Hindlimb muscle (tissue), 1 donor: ENCODE measurements at places on chromosomes 7 and 10.

DNA sequence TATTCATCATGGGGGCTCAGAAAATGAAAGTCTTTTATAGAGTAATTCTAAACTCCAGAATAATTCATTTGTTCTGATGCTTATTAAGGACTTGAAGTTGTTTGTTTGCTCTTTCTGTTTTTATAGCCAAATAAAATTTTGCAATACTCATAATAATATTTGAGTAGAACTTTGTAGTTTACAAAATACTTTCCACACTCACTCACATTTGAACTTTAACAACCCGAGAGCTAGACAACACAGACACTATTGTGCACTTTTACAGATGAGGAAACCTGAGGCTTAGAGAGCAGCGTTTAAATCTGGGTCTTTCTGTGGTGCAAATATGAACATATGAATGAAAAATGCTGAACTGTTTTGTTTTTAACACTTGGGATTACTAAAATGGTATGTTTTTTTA, 126.8 kb downstream of the KAT6B start:
- no peak for DNase-seq

GRCh38 chr7:88539518-88539917, 220.0 kb upstream of the ZNF804B start:
- no peak for DNase-seq

DNA sequence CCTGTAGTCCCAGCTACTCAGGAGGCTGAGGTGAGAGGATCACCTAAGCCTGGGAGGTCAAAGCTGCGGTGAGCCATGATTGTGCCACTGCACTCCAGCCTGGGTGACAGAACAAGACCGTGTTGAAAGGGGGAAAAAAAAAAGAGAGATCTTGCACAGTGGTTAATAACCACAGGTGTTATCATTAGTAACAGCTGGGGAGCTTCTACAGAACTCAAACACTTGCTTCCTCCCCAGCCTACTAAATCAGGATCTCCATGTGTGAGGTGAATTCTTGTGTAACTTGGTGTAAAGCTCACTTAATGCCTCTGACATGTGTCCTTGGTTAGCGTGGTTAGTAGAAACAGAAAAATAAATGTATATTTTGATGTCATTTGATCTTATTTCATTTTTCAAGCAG, 43.9 kb upstream of the BMS1 start:
- no peak for DNase-seq

DNA sequence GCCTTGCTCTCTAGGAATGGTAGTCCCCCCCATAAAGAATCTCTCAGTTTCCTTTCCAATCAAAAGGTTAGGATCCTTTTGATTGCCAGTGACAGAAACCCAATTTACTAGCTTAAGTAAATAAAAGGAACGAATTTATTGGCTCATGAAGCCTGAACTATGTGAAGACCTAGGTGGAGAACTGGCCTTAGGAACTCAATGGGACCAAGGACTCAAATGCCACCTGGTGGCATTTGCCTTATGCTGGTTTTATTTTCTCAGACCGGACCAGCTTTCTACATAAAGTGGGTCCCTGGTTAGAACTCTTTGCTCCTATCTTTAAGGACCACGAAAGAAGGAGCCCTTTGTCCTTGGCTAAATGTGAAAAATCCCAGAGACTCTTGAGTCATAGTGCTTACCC, 25.4 kb downstream of the CFTR start:
- no peak for DNase-seq

- DNase-seq, result no peak
Measured at GRCh38 chr10:33887188-33887587, 552.7 kb upstream of the NRP1 start.
